ENCODE measurements at places on chromosomes 7 and 10.

GRCh38 chr7:74545921-74546320 lies 92.2 kb downstream of the GTF2IRD1 start:
- peaks cover 5% of the 10 kb centered on the region for H3K4me1 ChIP-seq
- peak overlapping the region; percentile 74 for H3K27ac ChIP-seq
- H3K27me3 ChIP-seq, result no peaks in the 10 kb centered on the region
- no peak overlapping the region for H3K4me3 ChIP-seq
- peaks cover 16% of the 10 kb centered on the region for H3K36me3 ChIP-seq

DNA sequence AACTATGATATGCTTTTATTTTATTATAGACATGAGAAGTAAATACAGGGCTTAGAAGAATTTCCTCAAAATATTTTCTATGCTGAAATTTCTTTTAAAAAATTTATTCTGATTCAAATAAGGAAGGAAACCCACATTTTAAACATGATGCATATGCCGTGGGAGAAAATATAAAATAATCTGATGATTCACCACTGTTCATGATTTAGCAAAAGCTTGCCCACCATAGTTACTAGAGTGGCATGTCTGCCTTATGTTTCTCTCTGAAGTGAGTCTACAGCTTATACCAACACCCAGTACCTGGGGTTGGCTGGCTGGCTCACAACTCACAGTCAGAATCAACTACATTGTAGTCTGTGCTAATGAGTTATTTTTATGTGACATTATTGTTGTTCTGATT lies 102.0 kb downstream of the GNAI1 start:
- DNase-seq, result no peak
- no peaks in the 10 kb centered on the region for H3K36me3 ChIP-seq
- H3K27me3 ChIP-seq, result no peaks in the 10 kb centered on the region

- H3K4me3 ChIP-seq, result no peak overlapping the region
- H3K27ac ChIP-seq, result no peak overlapping the region
- H3K36me3 ChIP-seq, result no peaks in the 10 kb centered on the region
- no peak for DNase-seq
Observed at GRCh38 chr7:117605712-117606111, 125.9 kb downstream of the CFTR start.

DNA sequence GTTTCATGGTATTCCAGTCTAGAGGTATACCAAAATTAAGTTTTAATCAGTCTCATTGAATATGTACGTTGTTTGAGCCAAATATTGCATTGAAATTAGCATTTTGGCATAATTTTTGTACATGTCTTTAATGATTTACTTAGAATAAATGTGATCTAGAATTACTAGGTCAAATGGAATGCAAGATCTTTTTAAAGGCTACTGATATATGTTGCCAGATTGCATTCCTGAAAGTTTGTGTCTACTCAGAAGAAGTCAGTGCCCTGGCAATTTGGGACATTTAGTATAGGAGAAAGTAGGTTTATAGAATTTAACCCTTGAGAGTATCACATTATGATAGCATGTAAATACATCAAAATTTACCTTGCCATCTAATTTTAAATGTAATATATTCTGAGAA lies 32.4 kb downstream of the KMT2E start:
- H3K27ac ChIP-seq, result no peak overlapping the region
- H3K27me3 ChIP-seq, result no peaks in the 10 kb centered on the region
- H3K4me1 ChIP-seq, result no peaks in the 10 kb centered on the region
- H3K4me3 ChIP-seq, result no peak overlapping the region

GRCh38 chr7:84025332-84025927 lies 169.2 kb downstream of the SEMA3A start:
- no peaks in the 10 kb centered on the region for H3K36me3 ChIP-seq
- H3K4me1 ChIP-seq, result no peaks in the 10 kb centered on the region
- H3K4me3 ChIP-seq, result no peak overlapping the region

DNA sequence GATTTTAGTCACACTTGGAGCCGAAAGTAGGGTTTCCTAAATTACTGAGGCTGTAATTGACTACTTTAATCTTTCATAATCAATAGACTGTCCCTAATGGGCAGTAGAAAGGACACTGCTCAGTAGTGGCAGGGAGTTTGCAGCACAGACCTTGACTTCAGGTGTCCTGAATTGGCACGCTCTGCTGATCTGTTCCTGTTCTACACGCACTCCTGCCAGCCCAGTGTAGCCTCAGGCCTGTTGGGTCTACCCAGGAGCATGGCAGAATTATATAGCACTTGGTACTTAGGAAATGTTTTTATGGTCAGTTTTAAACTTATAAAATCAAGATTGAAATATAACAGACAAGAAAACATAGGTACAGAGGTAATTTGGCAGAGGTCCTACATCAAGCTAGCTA lies 9.0 kb downstream of the EIF4H start:
- no peak overlapping the region for H3K4me3 ChIP-seq
- H3K36me3 ChIP-seq, result peaks cover 62% of the 10 kb centered on the region
- no peaks in the 10 kb centered on the region for H3K27me3 ChIP-seq
- DNase-seq, result no peak
- H3K27ac ChIP-seq, result no peak overlapping the region

DNA sequence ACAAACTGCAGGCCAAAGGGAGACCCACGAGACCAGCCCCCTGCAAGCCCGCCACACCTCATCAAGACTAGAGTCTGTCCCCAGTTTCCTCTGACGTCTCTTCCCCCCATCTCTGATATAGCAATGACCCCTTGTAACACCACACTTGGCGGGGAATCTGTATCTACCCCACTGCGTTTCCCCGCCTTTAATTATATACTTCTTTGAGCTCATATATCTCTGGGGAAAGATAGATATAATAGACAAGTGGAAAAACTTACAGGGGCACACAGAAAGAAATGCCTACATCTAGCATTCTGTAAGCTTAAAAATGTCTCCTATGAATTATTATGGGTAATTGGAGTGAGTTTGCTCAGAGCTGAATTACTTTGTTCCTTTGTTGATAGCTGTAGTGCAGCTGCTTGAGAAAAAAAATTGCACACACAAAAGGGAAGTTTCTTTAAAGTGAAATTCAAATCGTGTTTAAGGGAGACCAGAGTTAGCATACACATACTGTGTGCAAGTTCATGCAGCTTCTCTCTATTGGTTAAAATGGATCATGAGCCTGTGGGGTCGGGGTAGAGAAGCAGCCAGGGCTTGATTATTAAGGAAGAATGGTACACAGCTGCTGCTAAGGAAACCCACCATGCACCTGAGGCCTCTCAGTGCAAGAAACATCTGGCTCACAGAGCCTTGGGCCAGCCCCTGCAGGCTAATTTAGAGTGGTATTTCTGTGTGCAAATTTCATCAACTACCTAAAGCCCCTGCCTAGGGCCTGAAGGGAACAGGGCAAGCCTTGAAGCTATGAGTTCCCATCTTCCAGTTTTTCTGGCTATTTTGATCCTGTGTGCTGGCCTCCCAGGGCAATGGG lies 32.5 kb downstream of the CDCA7L start:
- no peaks in the 10 kb centered on the region for H3K27me3 ChIP-seq
- H3K4me3 ChIP-seq, result no peak overlapping the region
- H3K36me3 ChIP-seq, result no peaks in the 10 kb centered on the region
- no peaks in the 10 kb centered on the region for H3K4me1 ChIP-seq
- DNase-seq, result no peak

DNA sequence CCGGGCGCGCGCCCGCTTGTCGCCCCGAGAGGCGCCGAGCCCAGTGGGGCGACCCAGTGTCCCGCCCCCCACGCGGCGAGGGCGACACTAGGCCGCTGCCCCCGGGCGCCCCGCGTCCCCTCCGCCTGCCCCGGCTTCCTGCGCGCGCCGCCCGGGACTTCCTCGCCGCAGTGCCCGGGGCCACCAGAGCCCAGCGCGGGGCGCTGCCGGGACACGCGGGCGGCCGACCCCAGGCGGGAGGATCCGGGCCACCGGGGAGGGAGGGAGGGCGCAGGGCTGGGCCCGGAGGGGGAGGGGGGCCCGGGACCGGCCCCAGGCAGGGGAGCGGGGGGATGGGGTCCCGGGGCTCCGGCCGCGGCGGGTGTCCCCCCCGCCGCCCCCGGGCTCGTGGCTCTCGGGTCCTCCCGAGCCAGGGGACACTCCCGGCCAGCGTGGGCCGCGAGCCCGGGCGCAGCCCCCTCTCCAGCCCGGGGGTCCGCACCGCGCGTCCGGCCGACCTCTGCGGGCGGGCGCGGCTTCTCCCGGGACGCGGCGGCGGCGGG lies 435 bp upstream of the PWWP2B start:
- H3K36me3 ChIP-seq, result no peaks in the 10 kb centered on the region
- peak overlapping the region; percentile 98 for H3K27ac ChIP-seq
- peak overlapping the region; percentile 87 for H3K4me3 ChIP-seq
- peaks cover 38% of the 10 kb centered on the region for H3K4me1 ChIP-seq
- DNase-seq, result no peak
- H3K27me3 ChIP-seq, result no peaks in the 10 kb centered on the region

DNA sequence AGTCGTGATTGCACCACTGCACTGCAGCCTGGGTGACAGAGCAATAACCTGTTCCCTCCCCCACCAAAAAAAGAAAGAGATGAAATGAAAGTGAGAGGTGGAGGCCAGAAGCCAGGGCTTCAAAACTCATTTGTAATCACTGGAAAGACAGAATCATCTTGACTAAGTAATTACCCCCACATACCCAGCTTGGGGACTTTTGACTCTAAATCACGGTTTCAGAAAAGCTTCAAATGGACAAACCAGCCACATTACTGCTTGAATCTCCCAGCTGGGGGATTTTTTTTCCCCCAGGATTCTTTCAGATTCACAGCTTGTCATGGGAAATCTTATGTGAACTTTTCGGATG lies 361.0 kb downstream of the FRMD4A start:
- no peak overlapping the region for H3K4me3 ChIP-seq
- no peak for DNase-seq
- H3K4me1 ChIP-seq, result peaks cover 21% of the 10 kb centered on the region
- no peak overlapping the region for H3K27ac ChIP-seq
- H3K27me3 ChIP-seq, result peaks cover 35% of the 10 kb centered on the region

DNA sequence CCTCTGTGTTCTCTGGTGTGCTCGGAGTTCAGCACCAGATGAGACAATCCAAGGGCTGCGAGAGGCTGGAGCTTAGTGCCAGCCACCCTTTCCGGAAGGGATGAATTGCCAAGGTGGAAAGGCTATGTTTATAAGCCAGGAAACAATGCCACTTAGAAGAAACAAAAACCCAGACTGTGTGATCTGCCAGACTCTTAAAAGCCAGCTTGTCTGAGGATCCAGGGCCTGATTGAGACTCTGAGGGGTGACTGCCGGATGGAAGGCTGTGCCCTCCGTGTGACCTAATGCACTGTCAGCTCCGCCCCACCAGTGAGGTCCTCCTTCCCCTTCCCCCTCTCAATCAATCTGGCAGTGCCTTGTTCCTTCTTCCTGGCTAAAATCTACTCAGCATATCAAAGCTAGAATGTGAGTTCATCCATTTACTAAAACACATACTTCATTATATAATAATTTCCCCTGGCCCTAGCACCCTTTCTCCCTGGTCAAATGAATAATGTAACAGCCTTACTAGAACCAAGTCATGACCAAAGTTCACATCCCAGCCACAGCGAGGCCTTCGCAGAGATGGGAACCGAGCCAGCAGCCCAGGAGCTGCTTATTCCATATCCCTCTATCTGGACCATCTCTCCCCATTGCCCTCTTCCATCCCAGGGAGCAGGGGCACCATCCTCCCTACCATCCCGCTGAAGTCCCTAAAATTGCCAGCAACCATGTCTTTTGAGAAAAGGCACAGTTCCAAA lies 25.5 kb downstream of the FAM107B start:
- no peak for DNase-seq
- H3K27me3 ChIP-seq, result no peaks in the 10 kb centered on the region
- H3K4me3 ChIP-seq, result no peak overlapping the region
- H3K4me1 ChIP-seq, result peaks cover 20% of the 10 kb centered on the region
- no peaks in the 10 kb centered on the region for H3K36me3 ChIP-seq
- peak overlapping the region; percentile 63 for H3K27ac ChIP-seq

DNA sequence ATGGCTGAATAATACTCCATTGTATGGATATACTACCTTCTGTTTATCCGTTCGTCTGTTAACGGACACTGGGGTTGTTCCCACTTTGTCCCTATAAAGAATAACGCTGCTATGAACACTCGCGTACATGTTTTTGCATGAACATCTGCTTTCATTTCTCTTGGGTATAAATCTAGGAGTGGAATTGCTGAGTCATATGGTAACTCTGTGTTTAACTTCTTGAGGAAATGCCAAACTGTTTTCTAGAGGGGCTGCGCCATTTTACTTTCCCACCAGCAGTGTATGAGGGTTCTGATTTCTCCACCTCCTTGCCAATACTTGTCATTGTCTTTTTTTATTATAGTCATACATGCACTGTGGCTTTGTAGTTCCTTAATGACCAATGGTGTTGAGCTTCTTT lies 20.6 kb upstream of the RASSF4 start:
- H3K4me1 ChIP-seq, result peaks cover 7% of the 10 kb centered on the region
- H3K4me3 ChIP-seq, result no peak overlapping the region
- H3K36me3 ChIP-seq, result no peaks in the 10 kb centered on the region
- no peak overlapping the region for H3K27ac ChIP-seq

- H3K4me3 ChIP-seq, result no peak overlapping the region
- no peak for DNase-seq
- no peaks in the 10 kb centered on the region for H3K27me3 ChIP-seq
- no peaks in the 10 kb centered on the region for H3K4me1 ChIP-seq
Observed at GRCh38 chr7:82789883-82790609, 346.5 kb upstream of the CACNA2D1 start.

- no peak overlapping the region for H3K4me3 ChIP-seq
- DNase-seq, result no peak
- no peaks in the 10 kb centered on the region for H3K4me1 ChIP-seq
Observed at GRCh38 chr7:50685135-50686065, 97.3 kb downstream of the GRB10 start.

GRCh38 chr7:36966636-36967035 lies 242.3 kb upstream of the AOAH start:
- no peaks in the 10 kb centered on the region for H3K4me1 ChIP-seq
- H3K27me3 ChIP-seq, result no peaks in the 10 kb centered on the region
- H3K27ac ChIP-seq, result no peak overlapping the region
- H3K4me3 ChIP-seq, result no peak overlapping the region
- DNase-seq, result no peak

DNA sequence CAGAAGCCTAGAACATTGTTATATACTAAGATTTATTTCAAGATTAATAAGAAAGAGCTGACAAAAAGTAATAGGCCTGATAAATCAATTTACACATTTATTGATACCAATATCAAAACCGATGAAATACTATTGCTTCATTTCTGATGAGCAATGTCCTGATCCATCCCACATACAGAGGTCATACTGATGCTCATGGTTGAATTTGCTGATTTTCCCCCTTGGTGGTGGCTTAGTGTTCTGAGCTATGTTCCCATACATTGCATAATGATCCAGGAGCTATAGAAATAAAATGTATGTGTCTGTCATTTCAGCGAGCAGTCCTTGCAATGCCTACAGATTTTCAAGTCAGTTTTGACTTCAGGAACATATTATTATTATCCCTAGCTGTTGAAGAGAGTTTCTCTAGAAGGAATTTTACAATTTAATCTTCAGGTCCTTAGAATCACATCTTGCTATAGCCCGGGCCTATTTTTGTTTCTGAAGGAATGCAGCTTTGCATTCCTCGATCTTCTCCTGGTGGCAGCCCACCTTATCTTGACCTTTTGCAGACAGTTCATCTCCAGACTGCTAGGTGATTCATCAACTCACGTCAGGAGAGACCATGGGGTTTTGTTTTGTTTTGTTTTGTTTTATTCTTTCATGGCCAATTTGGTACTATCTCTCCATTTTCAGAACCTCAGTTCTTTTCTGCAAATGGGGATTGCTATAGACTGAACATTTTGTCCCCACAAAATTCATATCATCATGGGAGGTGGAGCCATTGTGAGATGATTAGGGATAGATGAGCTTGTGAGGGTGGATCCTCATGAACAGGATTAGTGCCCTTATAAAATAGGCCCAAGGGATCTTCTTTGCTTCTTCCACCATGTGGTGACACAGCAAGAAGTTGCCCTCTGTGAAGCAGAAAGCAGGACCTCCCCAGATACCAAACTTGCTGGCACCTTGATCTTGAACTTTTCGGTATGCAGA lies 465.6 kb upstream of the IGFBP3 start:
- no peaks in the 10 kb centered on the region for H3K27me3 ChIP-seq
- DNase-seq, result no peak
- H3K36me3 ChIP-seq, result no peaks in the 10 kb centered on the region
- no peaks in the 10 kb centered on the region for H3K4me1 ChIP-seq
- H3K4me3 ChIP-seq, result no peak overlapping the region
